ENCODE measurements at places on chromosomes 4 and X.

- no peak for DNase-seq
These were observed 1106.4 kb upstream of the INTU start for GRCh38 chr4:126526335-126526734.

GRCh38 chrX:108344216-108344615, 94.0 kb downstream of the COL4A6 start:
- no peak for DNase-seq

- DNase-seq: no peak
These were observed 1.5 kb upstream of the CXCL2 start for GRCh38 chr4:74100531-74100930.

GRCh38 chr4:43718369-43718768, 730.2 kb downstream of the KCTD8 start:
- no peak for DNase-seq

DNA sequence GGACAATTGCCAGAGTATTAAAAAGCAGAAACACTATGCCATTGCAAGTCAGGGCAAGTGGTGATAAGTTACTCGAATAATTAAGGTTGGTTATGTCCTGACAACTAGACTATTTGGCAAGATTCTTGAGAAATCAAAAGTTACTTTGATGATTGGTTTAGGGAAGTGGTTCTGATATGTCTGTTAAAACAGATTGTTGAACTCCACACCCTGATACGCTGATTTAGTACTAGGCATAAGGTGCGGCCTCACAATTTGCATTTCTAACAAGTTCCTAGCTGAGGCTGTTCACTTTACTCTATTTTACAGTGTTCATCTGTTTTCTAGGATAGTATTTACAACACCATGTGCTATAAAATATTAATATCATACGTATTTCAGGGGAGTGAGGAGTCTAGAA, 12.5 kb downstream of the GABRA4 start:
- DNase-seq: no peak

DNA sequence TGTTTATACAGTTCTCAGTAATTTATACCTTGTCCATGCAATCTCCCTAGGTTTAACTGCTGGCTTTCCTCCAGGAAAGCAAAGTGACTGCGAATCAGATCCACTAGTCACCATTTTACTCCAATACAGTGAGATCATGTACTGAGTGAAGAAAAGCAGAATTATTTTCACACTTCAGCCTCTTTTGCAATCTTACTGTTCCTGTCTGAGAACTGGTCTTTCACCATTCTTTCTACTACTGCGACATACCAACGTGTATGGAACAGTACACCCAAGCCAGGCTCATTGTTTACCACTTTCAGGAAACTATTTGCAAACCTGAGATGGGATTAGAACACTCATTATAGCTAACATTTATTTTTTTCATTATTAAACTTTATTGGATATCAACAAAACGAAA, 8.0 kb upstream of the MSL3 start:
- DNase-seq: no peak

GRCh38 chr4:45646885-45647590, 476.8 kb downstream of the GABRG1 start:
- no peak for DNase-seq

DNA sequence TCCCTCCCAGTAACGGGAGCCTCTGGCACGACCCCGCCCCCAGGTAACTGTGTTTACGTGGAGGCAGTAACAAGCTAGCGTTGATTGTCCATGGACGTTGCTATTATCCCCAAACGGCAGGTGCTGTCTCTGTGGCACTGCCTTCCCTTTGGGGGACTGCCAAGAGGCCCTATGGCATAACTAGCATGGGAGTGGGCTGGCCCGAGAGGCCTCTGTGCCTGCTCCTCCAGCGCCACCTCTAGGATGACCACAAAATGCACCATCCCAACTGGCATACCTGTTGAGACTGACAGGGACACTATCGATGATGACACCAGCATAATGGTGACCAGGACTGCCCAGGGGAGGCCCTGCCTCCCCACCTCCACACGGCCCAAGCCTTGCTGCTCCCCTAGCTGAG, 1.5 kb downstream of the SRPK3 start:
- no peak for DNase-seq

DNA sequence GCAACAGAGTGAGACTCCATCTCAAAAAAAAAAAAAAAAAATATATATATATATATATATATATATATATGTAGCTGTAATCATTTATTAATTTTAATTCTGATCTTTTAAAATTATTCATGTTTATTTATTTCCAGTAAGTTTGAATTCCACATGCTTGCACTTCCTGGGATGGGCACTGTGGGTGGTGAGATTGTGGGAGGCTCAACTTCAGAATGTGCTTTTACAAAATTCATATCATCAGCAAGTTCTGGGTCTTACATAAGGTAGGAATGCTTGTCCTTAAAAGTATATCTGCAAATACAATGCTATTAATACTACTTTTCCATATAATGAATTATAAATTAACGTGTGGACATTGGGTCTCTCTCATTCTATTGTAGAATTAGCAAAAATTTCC, 156.5 kb downstream of the EMCN start:
- no peak for DNase-seq

GRCh38 chr4:94346541-94346940, 3.9 kb upstream of the HPGDS start:
- DNase-seq: no peak

GRCh38 chrX:40158036-40158706, 60.4 kb upstream of the BCOR start:
- DNase-seq: no peak

DNA sequence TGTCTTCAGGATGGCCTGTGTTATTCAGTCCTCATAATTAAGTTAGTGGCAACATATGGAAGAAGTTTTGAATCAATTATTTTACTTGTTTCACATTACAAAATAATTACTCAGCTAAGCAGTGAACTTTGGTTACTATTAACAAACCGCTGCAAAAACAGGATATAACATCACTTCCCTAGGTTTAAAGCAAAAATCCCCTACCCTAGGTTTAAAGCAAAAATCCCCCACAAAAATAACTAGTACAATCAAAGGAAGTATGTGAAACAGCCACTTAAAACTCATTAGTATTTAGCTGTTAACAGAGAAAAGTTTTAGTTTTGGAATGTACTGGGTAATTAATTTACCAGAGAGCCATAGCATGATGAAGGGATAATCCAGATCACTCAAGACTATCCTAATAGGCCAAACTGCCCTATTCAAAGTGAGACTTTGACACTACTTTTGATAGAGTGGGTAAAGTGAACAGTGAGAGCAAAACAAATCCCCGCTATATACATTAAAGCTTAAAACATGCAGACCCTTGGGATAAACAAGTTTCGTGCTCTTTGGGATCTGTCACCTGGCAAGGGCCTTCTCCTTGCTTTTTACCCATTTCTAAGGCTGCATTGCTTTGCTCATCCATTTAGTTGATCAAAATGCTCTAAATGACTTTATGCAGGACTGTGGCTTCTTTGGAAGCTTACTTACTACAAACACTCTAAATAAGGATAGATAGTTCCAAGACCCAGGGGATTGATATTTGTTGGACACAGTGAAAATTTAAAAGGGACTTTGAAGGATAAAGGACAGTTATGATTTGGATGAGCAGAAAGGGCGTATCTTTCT, 36.4 kb upstream of the GPR174 start:
- DNase-seq: no peak

DNA sequence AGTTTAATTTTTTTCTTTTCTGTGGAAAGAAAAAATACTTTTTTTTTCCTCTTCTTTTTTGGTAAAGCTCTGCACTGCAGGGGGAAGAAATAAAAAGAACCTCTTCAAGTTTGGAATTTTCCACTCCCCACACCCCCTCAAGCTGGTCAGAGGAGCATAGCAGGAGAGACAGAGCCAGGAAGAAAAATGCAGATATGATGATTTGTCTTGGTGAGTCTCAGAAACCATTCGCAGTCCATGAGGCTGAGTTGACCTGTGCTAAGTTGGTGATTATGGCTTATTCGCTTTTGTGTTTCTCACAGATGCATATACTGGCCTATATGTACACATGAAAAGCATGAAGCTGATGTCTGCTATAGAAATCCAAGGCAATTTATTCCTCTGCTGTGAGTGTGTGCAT, 205.9 kb downstream of the LDB2 start:
- no peak for DNase-seq

- DNase-seq: no peak
These were observed 327.8 kb downstream of the NR3C2 start for GRCh38 chr4:148114436-148114835.

DNA sequence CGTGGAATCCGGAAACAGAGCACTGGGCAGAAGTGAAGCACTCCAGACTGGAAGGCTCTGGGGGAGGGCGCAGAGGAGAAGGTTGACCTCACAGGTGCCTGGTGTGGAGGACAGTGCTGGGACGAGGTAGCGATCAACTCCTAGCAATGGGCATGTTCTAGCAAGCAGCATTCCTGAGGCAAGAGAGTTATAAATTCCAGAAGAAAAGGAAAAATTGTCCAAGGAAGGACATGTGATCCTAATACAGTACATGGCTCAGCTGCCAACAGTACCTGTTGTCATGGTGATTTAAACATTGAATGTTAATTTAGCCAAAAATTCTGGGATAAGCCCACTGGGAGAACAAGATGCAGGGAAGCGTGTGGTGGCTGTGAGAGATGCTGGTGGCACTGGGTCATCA, 8.2 kb downstream of the ARHGAP4 start:
- DNase-seq: no peak

GRCh38 chr4:152577708-152578396, 42.0 kb upstream of the FBXW7 start:
- no peak for DNase-seq

DNA sequence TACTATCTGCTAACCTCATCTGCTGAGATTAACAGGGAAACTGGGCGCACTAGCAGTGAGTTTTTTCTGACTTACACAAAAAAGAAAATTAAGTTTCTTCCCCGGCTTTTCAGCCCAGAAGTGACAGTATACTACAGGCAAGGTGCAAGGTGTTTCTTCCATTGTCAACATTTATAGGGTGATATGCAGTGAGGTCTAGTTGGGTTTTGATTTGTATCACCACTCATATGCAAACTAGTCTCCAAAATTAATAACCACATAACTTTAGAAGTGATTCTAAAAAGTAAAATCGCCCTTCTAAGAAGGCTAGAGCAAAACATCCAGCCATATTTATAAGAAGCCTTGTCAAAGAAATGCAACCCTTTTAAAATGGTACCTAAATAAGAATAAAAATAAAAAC, 640.1 kb downstream of the ARAP2 start:
- no peak for DNase-seq

DNA sequence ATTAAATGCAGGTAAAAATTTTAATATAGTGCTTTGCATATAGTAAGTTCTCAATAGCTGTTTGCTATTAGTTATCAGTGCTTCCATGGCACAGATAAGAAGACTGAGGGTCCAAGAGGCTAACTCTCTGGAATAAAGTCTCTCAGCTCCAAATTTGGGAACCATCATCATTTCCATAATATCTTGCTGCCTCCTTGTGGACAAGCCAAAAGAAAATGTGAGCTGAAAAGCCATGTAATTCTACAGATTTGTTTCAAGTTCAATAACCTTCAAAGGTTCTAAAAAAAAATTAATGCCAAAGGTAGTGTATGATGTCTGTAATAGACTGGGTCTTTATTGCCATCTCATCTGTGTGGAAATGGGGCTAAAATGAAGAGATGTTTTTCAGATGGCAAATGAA, 136.9 kb upstream of the VCX start:
- DNase-seq: no peak

- no peak for DNase-seq
These were observed 64.3 kb downstream of the TASL start for GRCh38 chrX:30513284-30513683.

DNA sequence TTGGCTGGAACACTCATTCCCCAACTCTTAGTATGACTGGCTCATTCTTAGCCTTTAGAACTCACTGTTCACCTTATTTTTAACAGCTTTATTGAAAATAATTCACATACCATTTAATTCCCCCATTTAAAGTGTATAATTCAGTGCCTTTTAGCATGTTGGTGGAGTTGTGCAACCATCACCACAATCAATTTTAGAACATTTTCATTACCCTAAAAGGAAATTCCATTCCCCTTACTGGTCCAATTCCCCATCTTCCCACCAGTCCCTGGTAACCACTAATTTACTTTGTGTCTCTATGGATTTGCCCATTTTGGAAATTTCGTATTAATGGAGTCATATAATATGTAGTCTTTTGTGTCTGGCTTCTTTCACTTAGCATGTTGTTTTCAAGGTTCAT, 19.7 kb downstream of the NHSL2 start:
- no peak for DNase-seq

DNA sequence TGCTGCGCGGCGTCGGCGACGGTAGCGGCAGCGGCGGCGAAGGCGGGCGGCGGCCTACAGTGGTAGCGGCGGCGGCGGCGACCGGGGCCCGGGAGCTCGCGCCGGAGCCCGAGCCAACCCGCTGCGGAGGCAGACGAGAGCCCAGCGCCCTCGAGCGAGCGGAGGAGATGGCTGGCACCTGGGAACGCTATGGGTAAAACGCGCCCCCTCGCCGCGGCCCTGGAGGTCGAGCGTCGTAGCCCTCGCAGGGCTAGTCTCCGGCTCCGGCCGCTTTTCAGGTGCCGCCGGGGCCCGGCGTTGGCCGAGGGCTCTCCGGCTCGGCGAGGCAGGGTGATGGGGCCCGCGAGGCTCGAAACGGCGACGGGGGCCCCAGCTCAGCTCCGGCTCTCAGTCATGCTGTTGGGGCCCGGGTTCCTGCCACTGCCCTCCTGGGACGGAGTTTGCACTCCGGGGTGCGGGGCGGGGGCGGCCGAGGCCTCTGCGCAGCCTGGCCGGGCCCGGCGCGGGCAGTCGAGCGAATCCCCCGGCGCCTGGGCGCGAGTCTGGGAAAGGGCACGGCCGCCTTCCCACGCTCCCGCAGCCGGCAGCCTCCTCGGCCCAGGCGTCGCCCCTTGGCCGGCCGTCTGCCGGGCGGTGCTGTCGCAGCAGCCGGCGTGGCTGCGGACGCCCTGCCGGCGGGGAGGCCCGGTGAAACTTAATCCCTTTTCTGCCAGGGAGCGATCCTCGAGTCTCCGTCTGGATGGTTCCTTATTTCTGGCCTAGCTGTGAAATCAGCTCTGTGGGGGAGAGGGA, 768 bp downstream of the MID2 start:
- peak; percentile 43 for DNase-seq

GRCh38 chr4:186948361-186949242, 224.9 kb upstream of the FAT1 start:
- DNase-seq: no peak

DNA sequence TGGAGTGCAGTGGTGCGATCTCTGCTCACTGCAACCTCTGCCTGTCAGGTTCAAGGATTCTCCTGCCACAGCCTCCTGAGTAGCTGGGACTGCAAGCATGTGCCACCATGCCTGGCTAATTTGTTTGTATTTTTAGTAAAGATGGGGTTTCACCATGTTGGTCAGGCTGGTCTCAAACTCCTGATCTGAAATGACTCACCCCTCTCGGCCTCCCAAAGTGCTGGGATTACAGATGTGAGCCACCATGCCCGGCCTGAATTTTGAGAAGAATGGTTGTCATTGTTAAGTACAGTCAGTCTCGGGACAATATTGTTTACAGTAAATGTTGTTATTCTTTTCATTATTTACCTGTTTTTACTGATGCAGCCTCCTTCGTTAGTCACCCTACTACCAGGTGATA, 1226.2 kb upstream of the TENM3 start:
- no peak for DNase-seq

GRCh38 chrX:55648434-55648833, 25.2 kb downstream of the FOXR2 start:
- no peak for DNase-seq

All from stimulated activated CD8-positive, alpha-beta memory T cell treated with anti-CD3 and anti-CD28 coated beads, Interleukin-4, amount 100 ng/mL, for 48 hours (primary cell).